ENCODE measurements at places on chromosomes 3 and 15.

GRCh38 chr3:58683001-58683458, 16.5 kb upstream of the FAM3D start:
- DNase-seq, result no peak

DNA sequence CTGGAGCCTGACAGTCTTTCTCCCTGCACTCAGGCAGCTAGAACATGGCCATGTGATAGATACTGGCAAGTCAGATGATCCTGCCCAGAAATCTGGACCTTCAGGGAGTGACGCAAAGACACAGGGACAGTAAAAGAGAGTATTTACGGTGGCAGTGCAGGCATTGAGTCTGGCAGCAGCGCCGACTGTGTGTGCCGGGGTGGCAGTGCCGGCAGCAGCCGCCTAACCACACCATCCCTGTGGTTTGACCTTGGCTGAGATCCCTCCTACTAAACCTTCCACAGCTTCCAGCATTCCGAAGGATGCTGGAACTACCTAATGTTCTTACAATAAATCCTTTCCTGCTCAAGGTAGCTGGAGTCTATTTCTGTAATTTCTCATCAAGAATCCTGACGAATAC, 4.6 kb upstream of the TSPAN3 start:
- DNase-seq, result peak; percentile 72

GRCh38 chr3:113606539-113607218, 74.3 kb downstream of the SIDT1 start:
- DNase-seq, result no peak

DNA sequence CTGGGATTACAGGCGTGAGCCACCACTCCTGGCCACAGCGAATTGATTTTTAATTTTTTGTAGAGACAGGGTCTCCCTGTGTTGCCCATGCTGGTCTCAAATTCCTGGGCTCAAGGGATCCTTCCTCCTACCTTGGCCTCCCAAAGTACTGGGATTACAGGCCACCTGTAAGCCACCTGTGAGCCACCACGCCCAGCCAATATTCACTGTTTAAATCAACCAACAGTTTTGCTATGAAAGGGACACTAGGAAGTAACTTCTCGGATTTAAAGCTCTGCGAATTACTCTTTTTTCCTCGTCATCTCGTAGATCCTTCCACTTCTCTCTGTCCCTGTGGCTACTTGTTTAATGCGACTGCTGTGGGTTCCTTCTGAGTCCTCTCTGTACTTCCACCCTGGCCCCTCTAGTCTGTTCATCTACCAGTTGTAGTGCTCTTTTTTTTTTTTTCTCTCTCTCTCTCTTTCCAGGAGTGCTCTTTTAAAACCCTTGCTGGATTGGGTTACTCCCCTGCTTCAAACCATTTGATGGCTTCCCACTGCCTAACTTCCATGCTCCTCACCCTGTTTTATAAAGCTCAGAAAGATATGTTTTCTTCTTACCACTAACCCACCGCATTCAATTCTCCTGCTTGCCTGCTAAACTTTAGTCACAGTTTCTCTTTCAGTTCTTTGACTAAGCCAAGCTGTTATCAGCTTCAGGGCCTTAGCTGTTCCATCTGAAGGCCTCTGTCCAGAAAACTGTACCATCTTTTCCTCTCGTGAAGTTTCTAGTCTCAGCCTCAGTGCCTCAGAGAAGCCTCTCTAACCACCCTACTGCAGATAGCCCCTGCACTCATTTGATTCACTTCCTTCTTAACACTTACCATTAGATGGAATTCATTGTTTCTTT, 12.4 kb downstream of the RTF1 start:
- no peak for DNase-seq

DNA sequence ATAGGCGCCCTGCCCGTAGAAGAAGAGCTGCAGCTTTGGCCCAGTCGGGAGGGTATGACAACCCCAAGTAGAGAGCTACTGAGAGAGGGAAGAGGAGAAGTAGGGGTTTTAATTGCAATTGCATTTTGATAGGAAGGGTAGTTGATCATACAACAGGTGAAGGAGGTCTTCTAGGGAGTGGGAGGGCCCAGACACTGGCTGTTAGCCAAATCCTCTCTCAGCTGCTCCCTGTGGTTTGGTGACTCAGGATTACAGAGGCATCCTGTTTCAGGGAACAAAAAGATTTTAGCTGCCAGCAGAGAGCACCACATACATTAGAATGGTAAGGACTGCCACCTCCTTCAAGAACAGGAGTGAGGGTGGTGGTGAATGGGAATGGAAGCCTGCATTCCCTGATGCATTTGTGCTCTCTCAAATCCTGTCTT, 408.9 kb upstream of the THBS1 start:
- DNase-seq, result peak; percentile 98

DNA sequence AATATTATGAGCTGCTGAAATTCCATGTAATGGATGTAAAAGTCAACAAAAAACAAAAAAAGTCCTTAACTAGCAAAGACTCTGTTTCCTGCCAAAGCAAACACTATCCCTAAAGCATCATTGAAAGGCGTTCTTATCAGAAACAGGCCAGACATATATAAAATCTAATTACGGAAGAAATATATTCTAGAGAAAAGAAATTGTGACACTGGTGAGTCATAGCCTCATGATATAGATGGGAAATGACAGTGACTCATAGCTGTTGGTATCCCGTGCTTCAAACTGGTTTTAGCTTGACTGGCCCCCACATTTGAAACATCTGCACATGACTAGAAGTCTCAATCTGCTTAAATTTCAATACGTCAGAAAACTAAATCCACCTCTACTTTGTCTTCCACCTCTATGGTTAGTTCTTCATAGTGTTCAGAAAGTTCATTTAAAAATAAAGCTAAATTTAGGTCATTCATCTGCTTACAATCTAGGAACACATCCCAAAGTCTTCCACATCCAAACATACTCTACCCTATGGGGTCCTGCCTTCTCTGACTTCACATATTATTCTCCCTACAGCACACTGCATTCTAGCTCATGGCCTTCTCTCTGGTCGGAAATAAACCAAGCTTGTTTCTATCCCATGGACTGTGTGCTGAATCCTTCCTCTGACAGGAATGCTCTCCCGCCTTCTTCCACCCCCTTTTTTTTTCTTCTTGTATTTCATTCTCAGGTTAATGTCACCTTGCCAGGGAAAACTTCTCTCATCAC, 456.3 kb upstream of the ARRDC4 start:
- DNase-seq, result peak; percentile 68

GRCh38 chr3:60175680-60176079, 1075.6 kb downstream of the FHIT start:
- DNase-seq, result no peak

DNA sequence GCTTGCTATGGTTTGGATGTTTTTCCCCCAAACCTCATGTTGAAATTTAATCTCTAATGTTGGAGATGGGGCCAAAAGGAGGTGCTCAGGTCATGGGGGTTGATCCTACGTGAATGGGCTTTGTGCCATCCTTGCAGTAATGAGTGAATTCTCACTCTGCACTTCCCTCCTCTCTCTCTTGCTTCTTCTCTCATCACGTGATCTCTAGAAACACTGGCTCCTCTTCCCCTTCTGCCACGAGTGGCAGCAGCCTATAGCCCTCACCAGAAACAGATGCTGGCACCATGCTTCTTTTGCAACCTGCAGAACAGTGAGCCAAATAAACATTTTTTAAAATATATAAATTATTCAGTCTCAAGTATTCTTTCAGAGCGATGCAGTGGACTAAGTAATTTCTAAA, 13.3 kb upstream of the PLSCR1 start:
- DNase-seq, result no peak

GRCh38 chr3:8001307-8001706, 500.3 kb upstream of the LMCD1 start:
- no peak for DNase-seq

DNA sequence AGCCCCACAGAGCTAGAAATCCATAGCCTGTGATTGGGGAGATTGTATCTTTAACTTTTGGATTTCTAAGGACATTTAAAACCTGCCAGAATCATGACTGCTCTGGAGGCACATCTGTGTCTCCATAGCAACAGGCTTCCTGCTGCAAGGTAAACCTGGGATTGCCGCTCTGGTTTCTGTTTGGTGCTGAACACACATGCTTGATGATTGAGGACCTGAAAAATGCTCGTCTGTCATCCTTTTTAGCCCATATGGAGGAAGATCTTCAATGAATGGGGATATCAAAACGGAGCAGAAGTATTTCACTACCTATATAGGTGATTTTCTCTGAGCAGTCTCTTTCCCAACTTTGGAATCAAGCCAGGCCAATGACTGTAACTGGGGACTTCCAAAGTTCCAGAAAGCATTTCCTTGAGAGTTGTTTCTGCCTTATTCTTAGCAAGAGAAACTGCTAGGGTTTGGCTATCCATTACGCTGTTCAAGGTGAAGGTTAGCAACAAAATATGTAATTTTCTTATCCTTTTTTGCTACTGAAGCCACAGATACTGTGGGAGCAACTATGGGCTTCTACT, 96.5 kb upstream of the TNIK start:
- peak; percentile 38 for DNase-seq

GRCh38 chr3:128436214-128436613, 30.5 kb downstream of the DNAJB8 start:
- DNase-seq, result no peak

DNA sequence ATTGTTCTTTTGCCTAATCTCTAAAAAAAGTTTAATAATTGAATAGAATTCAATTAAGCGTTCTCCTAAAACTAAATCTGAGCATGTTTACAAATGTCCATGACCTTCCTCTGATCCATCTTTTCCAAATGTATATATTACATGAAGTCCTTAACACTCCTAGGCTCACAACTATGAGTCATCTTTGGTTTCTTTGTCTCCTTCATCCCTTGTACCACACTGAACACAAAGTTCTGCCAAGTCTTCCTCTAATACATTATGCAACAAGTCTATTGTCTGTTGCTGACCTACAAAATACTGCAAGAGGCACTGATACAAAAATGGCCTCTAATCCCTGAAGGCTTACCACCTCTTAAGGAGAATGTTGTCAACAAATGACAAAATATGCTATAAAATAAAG, 550.2 kb downstream of the PYDC2 start:
- no peak for DNase-seq

DNA sequence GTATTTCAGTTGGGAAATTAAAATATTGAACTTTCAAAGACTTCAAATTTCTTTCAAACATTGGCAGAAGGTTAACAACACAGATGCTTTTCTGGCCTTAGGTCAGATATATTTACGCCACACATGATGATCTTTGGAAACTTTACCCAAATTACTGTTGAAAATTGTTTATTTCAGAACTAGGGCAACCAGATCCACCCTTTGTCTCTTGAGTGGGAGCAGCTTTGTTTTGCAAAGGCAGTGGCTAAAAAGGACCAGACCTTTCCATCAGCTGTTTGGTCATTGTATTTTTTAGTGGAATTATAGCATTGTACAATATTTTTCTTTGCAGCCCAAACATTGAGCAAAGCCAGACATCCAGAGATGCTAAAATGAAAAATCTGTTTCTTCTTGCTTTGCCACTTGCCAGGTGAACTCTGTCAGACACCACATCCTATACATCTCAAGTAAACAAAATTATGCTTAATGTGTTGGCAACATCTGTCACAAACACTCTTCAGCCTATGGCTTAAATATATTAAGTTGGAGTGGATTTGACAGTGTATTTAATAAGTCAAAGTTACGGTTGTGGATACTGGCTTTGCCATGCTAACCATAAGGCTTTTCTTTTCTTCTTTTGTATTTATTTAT, 651.9 kb downstream of the RBMS3 start:
- no peak for DNase-seq

GRCh38 chr15:29143909-29144635, 125.5 kb downstream of the NSMCE3 start:
- no peak for DNase-seq

DNA sequence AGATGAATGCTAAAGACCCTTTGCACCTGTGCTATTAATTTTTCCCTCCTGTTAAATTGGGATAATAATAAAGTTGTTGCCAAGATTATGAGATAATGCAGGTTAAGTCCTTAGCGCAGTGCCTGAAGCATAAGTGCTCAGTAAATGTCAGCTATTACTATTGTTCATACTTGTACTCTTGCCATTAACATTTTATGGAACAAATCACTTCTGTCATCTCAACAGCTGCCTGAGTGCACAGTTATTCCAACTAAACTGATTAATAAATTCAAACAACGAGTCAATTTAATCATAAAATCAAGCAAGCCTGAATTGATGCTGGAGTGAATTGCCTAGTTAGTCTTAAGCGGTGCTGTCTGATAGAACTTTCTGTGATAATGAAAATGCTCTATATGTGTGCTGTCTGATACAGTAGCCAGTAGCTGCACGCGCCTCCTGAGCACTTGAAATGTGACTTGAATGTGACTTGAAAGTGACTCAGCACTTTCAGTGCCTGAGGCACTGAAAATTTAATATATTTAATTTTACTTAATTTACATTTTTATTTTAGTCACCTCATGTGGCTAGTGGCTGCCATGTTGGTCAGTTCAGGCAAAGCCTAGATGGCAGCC, 198.7 kb upstream of the PFN2 start:
- no peak for DNase-seq

DNA sequence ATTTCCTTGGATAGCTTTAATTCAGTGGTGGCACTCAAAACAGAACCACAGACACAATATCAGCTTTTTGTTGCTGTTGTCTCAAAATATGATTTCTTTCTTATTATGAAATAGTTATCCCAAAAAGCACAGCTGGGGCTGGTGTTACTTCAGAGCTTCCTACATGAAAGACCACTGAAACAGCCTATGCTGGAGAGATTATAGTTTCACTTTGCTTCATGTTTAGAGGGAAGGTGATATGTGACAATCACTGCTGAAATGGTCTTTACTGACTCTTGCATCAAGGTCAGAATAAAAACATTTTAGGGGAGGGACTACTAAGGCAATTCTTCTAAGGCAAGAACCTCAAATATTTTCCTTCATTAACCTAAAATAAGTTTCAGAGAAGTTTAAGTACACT, 190.7 kb downstream of the TNIK start:
- no peak for DNase-seq

- peak; percentile 16 for DNase-seq
Observed at GRCh38 chr3:87309601-87310000, 33.2 kb upstream of the POU1F1 start.

DNA sequence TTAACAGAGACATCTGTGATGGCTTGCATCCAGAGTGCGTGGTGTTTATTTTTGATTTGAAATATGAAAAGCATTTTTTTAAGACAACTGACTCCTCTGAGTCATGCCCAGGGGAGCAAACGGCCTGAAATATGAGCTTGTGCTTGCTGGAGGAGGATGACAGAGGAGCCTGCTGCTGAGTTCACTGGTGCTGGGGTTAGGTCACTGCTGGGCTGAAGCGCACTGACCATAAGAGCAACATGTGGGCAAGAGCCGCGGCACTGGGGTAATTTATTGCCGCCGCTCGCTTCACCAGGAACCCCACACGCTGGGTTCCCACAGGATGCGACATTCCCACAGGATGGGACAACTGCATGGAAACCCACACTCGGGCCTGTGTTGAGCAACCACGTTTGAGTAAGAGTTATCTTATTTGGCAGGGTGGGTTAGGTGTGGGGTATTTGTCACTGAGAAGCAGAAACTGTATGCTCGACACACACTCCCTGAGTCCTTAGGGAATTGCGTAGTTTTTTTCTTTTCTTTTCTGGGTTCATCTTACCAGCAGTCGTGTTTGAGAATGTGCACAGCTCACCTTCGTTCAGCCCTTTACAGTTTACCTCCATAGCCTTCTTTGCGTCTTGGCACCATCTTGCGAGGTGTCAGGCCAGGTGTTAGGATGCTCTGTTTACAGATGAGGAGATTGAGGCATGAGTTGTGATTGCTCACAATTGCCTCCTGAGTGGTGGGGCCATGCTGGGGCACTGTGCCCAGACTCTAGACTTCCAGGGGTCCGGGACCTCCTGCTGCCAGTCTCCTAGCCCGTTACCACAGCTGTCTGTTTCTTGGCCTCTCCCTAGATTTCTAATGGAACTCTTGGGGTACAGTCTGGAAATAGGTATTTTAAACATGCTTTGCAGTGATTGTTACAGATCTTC, 60.4 kb downstream of the SMAD3 start:
- DNase-seq, result peak; percentile 68

- no peak for DNase-seq
Observed at GRCh38 chr15:48596415-48596814, 49.1 kb downstream of the FBN1 start.
